ENCODE measurements at places on chromosomes 12 and 14.

- peak; percentile 12 for DNase-seq
These were observed 118.8 kb upstream of the DIO3 start for GRCh38 chr14:101442451-101442850.

DNA sequence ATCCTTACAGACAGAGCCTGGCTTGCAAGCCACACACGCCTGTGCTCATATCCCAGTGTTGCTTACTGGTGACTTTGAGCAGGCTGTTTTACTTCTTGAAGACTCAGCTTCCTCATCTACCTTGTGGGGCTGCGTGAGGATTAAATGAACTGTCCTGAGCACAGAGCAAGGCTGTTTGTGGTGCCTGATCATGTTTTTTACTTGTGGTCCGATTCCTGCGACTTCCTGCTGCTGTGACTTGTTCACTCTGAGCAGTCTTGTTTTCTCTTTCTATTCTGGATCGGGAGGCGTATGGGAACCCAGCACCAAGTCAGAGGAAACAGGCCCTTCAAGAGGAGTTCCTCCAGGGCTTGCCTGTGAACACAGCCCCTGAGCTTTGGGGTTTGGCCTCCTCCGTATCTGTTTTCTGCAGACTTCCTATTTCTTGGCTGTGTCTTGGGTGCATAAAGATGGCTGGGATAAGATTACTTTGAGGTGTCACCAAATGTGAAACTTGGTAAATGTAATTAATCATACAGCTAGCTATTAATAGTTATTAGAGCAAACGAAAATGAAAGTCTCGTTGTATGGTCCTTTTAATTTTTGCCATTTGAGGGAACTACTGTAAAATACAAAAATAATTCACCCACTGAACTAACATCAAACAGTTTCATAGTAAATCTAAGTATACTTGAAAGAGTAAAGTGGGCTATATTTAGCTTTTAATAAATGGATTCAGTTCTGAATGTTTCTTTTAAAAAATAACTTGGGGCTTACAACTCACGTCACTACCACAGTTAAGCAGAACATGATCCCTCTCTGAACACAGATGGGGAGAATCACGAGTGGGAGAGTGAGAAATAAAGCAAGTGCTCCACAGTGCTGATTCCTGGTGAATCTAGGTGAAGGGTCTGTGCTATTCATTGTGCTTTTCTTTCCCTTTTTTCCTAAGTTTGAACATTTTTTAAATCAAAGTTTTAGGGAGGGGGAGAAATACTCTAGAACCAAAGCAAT lies 251.5 kb downstream of the FOXN3 start:
- DNase-seq: no peak

DNA sequence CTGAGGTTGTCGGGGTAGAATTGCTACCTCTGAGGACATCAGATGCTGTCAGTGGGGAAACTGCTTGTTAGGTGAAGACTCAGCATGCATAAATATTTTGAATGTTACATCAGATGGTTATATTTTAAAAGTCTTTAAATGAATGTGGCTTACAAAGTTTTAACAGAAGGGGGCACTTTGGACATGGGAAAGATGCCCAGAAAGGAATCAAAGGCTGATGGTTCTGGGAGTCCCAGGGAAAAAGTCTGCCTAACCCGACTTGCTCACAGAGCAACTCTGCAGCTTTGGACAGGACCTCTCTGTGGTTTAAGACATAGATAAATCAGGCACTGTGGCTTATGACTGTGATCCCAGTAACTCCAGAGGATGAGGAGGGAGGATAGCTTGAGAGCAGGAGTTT lies 474.9 kb downstream of the ATP23 start:
- DNase-seq: no peak

GRCh38 chr14:60183741-60184140 lies 18.5 kb upstream of the DHRS7 start:
- no peak for DNase-seq

GRCh38 chr12:91040096-91040755 lies 17.6 kb downstream of the KERA start:
- DNase-seq: no peak

- DNase-seq: peak; percentile 52
These were observed 2.5 kb downstream of the NUAK1 start for GRCh38 chr12:106136263-106136662.

Data from stimulated activated CD8-positive, alpha-beta memory T cell treated with anti-CD3 and anti-CD28 coated beads, Interleukin-2, amount 100 ng/mL, for 1 hour (primary cell).